ENCODE measurements at places on chromosomes 4 and X. TPM values are rescaled to one million over a fixed set of nuclear protein-coding genes. Genes with fewer than 3 reads are reported as not detected.

The RAB41 gene
- not detected for total RNA-seq

The MAGEA12 gene
- total RNA-seq: not detected

The SPATA18 gene
- 17.4 TPM for total RNA-seq

The POF1B gene
- total RNA-seq: not detected

The GATA1 gene
- not detected for total RNA-seq

The MTCP1 gene
- total RNA-seq: 6.6 TPM

The BCLAF3 gene
- total RNA-seq: 4.7 TPM

The SHROOM4 gene
- 39.6 TPM for total RNA-seq
